Upper lobe of right lung (tissue), 1 donor: ENCODE measurements at places on chromosomes 11 and 22. TPM values are rescaled to one million over a fixed set of nuclear protein-coding genes. Genes with fewer than 3 reads are reported as not detected.

DNA sequence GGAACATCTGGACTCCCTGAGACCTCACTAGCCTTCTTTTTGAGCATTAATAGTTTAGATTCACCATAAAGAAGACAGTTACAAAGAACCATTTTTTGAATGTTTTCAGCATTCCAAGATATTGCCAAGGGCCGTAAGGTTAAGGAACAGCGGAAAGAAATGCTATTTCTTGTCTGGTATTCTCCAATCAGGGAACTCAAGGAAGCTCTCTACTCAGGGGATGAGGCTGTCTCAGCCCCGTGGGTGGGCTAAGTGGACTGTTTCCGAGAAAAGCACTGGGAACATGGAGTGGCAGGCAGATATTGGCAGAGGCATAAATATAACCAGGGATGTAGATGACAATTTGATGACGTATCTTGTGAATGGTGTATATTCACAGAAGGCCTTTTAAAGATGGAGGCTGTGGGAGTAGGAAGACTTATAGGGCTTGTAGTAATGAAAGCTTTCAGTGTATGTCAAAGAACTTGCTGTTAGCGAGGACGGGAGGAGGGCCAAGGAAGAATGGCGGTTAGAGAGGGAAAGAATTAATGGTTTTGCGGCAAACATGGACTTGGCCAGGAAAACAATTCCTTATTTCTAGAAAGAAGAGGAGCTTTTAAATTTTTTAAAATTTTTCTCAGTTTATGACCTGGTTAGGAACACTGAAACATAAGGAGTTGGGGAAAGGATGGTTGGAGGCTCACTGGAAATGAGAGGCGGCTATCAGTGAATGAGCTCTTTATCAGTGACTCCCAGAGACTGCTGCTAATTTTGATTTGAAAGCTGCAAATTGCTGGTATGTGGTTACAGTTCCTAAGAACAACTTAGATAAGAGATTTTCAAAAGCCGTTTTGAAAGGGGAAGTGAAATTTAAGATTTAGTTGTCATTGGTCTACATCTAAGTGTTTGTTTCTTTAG, 64.6 kb downstream of the ST3GAL4 start:
- H3K27ac ChIP-seq = peak overlapping the region; percentile 82
- H3K4me3 ChIP-seq = no peak overlapping the region
- H3K4me1 ChIP-seq = peaks cover 37% of the 10 kb centered on the region
- no peaks in the 10 kb centered on the region for H3K36me3 ChIP-seq

GRCh38 chr11:60118338-60118737, 29.9 kb downstream of the MS4A2 start:
- no peaks in the 10 kb centered on the region for H3K36me3 ChIP-seq
- H3K27ac ChIP-seq = no peak overlapping the region
- no peaks in the 10 kb centered on the region for H3K27me3 ChIP-seq
- H3K4me1 ChIP-seq = no peaks in the 10 kb centered on the region

GRCh38 chr11:2572491-2573239, 127.1 kb downstream of the KCNQ1OT1 start:
- no peak overlapping the region for H3K27ac ChIP-seq
- H3K27me3 ChIP-seq = no peaks in the 10 kb centered on the region
- H3K4me3 ChIP-seq = no peak overlapping the region
- no peaks in the 10 kb centered on the region for H3K4me1 ChIP-seq
- H3K36me3 ChIP-seq = no peaks in the 10 kb centered on the region
- DNase-seq = peak; percentile 56

DNA sequence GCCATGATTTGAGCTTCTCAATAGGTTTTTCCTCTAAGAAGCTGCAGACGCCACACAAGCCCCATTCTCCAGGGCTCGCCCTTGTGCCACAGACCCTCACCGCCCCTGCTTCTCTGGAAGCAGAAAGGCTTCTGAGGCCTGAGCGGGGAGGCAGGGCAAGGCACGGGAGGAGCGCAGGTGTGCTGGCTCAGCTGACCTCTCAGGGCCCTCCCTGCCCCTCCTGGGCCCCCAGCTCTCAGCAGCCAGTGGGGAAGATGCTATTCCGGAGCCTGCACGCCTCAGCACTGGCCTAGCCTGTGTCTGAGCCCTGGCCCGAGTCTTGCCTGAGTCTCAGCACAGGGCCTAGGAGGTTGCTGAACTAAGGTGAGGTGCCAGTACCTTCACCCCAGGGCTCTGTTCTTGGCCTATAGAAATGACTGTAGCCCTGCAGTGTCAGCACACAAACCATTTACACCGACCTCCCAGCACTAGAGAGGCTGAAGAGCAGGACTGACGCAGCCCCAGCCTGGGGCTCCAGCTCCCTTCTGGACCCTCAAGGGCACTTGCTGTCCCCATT, 47.1 kb upstream of the LMO1 start:
- H3K27ac ChIP-seq = no peak overlapping the region
- H3K4me3 ChIP-seq = no peak overlapping the region
- no peak for DNase-seq
- no peaks in the 10 kb centered on the region for H3K36me3 ChIP-seq
- H3K27me3 ChIP-seq = no peaks in the 10 kb centered on the region
- H3K4me1 ChIP-seq = no peaks in the 10 kb centered on the region

DNA sequence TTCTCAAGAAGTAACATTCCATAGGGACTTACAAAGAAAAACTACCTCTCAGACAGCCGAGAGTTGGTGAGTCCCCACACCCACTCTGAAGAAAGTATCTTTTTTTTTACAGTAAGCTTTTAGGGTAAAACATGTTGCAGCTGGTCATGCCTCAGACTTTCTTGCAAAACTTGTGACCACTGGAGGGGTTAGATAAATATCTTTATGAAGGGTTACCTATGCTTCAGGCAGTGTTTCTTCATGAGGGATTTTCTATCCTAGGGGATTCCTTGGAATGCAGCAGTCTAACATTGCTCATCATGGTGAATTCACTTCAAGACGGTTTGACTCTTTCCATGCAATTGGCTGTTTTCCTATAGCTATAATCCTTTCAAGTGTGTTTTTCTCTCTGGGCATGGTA, 20.8 kb upstream of the SNX19 start:
- no peak overlapping the region for H3K27ac ChIP-seq
- H3K36me3 ChIP-seq = no peaks in the 10 kb centered on the region
- H3K27me3 ChIP-seq = no peaks in the 10 kb centered on the region
- H3K4me1 ChIP-seq = no peaks in the 10 kb centered on the region

The ACP2 gene
- total RNA-seq = 31.6 TPM

GRCh38 chr11:129855086-129855485, 39.4 kb downstream of the TMEM45B start:
- H3K27me3 ChIP-seq = no peaks in the 10 kb centered on the region
- H3K4me3 ChIP-seq = no peak overlapping the region
- H3K4me1 ChIP-seq = peaks cover 13% of the 10 kb centered on the region
- H3K36me3 ChIP-seq = no peaks in the 10 kb centered on the region

DNA sequence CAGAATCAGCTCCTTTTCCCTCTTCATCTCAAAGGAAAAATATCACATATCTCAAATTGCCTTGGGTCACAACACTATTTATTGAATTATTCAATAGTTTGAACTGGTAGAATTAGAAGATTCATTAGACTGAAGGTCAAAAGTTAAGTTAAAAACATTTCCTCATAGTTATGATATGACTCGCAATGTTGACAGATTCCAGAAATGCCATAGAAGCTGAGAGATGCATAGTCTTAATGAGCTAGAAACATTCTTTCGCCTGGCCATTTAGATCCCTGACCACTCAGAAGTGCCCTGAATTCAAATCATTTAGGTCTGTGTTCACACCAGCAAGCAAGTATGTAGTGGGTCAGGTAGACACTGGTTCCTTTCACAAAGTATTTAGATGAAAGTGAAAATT, 44.4 kb downstream of the FAT3 start:
- no peak for DNase-seq
- no peaks in the 10 kb centered on the region for H3K36me3 ChIP-seq
- no peaks in the 10 kb centered on the region for H3K27me3 ChIP-seq
- no peaks in the 10 kb centered on the region for H3K4me1 ChIP-seq
- no peak overlapping the region for H3K4me3 ChIP-seq

GRCh38 chr11:30488304-30488998, 97.7 kb downstream of the MPPED2 start:
- H3K27ac ChIP-seq = no peak overlapping the region
- H3K4me1 ChIP-seq = peaks cover 13% of the 10 kb centered on the region
- no peak for DNase-seq
- H3K4me3 ChIP-seq = peak overlapping the region; percentile 14
- no peaks in the 10 kb centered on the region for H3K27me3 ChIP-seq
- H3K36me3 ChIP-seq = no peaks in the 10 kb centered on the region

The KCNE3 gene
- 20.9 TPM for total RNA-seq

GRCh38 chr11:19187114-19187832, 14.5 kb downstream of the CSRP3 start:
- no peaks in the 10 kb centered on the region for H3K4me1 ChIP-seq
- H3K27me3 ChIP-seq = no peaks in the 10 kb centered on the region
- no peak overlapping the region for H3K27ac ChIP-seq
- DNase-seq = no peak
- H3K4me3 ChIP-seq = no peak overlapping the region
